Anterior cingulate cortex (tissue), 58 donors: ENCODE measurements at places on chromosomes 7 and 10.

- DNase-seq: no peak
These were observed 11.4 kb upstream of the OSBPL3 start for GRCh38 chr7:24991353-24991752.

DNA sequence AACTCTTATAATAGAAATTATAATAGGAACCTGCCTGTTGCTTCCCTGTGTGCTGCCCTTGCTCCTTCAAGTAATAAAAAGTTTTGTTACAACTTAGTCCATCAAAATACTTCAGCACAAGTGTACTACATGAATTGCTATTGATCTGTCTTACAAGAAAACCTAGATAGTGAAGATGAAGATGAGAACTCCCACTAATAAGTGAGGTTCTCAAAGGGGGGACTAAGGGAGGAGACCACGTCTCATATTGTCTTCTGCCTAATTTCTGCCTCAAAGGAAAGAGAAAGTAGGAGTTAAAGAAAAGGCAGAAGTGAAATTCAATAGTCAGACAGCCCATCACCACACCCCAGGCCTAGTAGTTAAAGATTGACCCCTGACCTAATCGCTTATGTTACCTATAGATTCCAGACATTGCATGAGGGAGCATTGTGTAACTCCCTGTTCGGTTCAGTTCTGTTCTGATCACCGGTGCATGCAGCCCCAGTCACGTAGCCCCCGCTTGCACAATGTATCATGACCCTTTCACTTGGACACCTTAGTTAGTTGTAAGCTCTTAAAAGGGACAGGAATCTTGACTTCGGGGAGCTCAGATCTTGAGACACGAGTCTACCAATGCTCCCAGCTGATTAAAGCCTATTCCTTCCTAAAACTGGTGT, 18.2 kb upstream of the CHST3 start:
- no peak for DNase-seq

- peak; percentile 9 for DNase-seq
These were observed 30.7 kb upstream of the ANTXRL start for GRCh38 chr10:46255801-46256747.

GRCh38 chr7:81013083-81013817, 94.4 kb upstream of the SEMA3C start:
- no peak for DNase-seq

GRCh38 chr10:12121673-12122072, 7.8 kb upstream of the SEC61A2 start:
- no peak for DNase-seq

DNA sequence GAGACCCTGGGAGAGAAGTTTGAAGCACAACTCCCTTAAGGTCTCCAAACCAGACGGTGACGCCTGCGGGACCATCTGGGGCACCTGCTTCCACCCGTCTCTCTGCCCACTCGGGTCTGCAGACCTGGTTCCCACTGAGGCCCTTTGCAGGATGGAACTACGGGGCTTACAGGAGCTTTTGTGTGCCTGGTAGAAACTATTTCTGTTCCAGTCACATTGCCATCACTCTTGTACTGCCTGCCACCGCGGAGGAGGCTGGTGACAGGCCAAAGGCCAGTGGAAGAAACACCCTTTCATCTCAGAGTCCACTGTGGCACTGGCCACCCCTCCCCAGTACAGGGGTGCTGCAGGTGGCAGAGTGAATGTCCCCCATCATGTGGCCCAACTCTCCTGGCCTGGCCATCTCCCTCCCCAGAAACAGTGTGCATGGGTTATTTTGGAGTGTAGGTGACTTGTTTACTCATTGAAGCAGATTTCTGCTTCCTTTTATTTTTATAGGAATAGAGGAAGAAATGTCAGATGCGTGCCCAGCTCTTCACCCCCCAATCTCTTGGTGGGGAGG, 10.8 kb downstream of the SERPINE1 start:
- DNase-seq: no peak

GRCh38 chr10:6493521-6494441, 86.3 kb downstream of the PRKCQ start:
- no peak for DNase-seq

DNA sequence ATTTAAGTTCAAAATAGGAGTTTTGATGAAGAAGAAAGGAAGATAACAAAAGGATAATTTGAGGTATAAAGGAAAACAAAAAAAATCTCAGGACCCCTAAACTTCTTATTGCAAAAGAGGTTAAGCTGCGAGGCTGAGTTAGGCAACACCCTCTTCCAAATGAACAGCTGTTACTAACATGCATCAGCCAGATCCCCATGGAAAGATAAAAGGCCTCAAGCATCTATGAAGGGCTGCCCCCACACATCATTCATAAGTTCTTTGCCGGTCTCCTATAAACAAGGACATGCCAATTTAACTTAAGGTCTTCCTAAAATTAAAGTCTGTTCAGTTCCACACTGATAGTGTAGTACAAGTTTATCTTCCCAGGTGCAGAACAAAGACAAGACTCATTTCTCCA, 75.8 kb upstream of the IMMP2L start:
- DNase-seq: no peak

DNA sequence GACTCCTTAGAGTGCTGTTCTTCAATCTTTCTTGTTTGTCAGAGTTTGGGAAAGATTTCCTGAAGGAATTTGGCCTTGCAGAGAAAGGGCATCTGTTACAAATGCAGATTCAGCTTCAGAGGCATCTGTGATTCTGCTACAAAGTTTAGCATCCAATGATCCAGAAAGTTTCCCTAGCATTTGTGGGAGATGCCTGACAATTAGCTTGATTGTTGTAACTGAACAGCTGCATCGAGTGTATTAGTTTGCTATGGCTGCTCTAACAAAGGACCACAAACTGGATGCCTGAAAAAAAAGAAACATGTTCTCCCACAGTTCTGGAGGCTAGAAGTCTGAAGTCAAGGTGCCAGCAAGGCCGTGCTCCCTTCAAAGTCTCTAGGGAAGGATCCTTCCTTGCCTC, 365.1 kb downstream of the GRID1 start:
- DNase-seq: no peak

- no peak for DNase-seq
These were observed 81.1 kb downstream of the NOC3L start for GRCh38 chr10:94281654-94282053.

DNA sequence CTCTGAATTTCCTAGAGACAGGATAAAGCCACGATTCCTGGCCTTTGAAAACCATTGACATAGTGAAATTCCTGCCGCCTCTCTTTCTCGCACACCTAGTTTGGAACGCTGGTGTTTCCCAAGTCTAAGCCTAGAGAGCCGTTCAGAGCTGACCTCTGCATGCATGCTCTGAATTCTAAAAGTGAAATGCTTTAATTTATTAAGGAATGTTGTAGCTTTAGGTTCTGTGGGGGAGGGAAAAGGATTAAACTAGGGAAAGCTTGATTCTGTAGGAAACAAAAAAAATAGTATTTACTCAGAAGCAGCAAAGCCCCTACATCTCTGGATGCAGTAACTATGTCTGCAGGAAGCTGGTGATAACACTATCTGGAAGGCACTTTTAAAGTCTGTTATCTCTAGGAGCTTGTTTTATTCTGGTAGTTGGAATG, 27.3 kb downstream of the PFKP start:
- DNase-seq: no peak

- no peak for DNase-seq
These were observed 135.9 kb downstream of the PCDH15 start for GRCh38 chr10:54665095-54665494.

- DNase-seq: no peak
These were observed 986 bp upstream of the PDGFA start for GRCh38 chr7:520503-521161.

GRCh38 chr7:4444106-4444505, 238.0 kb upstream of the FOXK1 start:
- DNase-seq: no peak

- no peak for DNase-seq
These were observed 6.2 kb downstream of the ABI1 start for GRCh38 chr10:26854524-26854923.

- no peak for DNase-seq
These were observed 129.2 kb upstream of the FEZF1 start for GRCh38 chr7:122433765-122434164.

DNA sequence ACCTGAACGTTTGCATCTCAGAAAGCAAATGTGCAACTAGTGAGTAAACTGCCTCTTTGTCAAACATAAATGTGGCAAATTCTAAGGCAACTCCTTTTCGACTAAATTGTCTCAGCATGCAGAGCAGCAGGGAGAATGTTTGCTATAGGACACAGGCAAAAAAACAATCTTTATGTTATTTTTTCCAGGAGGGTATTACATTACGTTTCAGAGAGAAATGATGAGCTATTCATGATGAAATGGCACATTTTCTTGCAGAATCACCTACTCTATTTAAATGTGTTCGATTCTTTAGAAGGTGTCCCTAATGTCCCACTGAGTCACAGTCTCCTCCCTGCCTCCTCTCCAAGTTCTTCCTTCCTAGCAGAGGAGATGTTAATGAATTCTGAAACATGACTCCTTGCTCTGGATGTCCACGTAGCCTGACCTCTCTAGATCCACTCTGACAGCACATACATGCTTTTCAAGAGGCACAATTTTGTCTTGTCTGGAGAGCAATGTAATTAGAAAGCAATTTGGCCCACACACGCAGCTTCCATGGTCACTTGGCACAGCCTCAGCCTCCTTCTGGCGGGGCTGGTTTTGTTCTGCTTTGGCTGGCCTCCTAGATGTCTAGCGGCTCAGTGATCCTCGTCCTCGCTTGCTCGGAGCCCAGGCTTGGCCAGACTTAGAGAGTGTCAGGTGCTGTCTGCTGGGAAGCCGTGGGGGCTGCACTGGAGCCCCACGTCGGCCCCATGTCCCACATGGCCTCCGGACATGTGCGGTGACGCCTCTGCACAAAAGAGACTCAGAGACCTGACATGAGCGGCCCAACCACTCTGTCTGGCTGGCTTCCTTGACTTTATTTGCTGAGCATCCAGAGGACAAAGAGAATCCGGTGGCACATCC, 125.7 kb upstream of the ZNF438 start:
- peak; percentile 38 for DNase-seq

DNA sequence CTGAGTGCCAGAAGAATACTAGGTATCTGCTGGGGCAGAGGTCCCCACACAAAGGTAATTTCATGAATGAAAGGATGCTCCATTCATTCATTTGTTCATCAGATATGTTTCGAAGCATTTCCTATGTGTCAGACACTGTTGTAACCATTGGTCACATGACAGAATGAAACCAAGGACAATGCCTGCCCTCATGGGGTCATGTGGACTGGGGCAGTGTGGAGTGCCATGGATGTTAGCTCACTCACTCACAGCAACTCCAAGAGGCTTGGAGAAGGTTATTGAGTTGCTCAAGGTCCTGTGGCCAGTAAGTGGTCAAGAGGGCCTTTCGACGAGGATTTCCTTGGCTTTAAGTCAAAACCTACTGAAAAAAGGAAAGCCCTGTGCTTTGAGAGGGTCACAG, 223.5 kb downstream of the ARHGAP12 start:
- no peak for DNase-seq

DNA sequence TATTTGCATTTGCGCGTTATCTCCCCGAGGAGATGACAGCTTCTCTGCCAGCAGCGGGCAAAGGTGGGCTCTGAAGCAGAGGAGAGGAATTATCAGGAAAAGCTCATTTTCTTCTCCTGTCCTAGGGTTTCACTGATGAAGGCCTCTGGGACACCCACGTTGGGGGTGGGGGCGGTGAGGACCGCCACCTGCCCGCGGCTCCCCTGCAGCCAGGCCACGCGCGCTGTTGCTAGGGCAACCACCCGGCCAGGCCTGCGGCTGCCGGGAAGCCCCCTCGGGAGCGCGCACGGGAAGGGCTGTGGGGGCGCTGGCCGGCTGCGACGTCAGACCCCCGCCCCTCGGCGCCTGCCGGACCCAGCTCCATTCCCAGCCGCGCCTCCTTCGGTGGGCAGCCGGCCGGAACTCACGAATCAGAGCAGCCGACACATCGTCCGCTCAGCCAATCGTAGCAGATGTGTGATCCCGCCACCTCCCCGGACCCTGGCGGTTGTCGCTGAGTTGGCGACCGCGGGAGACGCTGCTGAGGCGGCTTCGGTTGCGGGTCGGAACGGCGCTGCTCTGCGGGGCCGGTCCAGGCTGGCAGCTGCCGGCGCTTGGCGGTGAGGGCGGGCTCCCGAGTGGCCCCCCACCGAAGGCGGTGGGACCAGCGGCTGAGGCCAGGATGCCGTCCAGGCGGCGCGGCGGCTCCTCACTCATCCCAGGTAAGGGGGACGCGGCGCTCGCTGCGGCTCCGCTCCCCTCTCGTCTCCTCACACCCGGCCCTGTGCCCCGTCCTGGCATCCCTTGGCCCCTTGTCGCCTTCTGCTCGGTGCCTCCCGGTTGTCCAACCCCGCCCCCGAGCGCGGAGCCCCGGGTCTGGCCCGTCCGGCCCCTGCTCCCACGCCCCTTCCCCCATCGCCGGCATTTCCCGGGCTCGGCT, at the start of gene TPST1:
TPST1 (plus strand) TSS at position 513 of the 919 bp plus-strand sequence. CDS start 35,092 bp downstream, outside the sequence.
- peak; percentile 94 for DNase-seq

DNA sequence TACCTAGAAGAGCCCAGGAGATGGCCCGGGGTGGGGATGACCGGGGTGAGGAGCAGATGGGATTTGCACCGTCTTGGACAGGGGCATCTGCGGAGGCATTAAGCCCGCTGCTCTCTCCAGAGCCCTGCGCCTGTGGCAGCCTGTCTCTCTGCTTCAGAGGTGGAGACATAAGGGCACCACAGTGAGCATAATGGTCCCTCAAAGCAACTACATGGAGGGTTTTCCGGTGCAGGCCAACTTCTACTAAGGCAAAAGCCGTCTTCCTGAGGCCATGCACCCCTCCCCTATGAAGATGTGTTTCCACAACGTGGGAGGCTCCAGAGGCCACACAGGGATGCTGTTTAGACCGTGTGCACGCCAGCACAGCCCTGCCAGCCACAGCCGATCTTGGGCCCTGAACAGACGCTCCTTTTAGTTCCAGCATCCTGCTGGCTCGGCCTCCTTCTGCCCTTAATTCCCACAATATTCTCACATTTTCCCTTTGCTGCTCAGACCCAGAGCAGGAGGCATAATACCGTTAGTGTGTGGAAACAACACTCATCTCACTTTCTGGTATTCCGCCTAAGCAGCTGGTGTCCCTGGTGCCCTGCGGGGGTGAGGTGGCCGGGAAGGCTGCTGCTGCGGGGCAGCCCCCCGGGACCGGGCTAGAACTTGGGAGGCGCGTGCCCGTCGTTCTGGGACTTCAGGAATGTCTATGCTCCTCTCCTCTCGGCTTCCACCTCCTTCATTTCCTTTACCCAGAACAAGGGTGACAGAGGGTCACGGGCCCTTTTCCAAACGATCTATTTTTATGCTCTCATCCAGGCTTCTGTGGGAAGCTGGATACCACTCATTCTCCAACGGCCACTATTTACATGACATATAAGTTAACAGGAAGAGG, 266.9 kb downstream of the TNS3 start:
- peak; percentile 36 for DNase-seq

- no peak for DNase-seq
These were observed 553.8 kb downstream of the GRM8 start for GRCh38 chr7:126698909-126699308.

DNA sequence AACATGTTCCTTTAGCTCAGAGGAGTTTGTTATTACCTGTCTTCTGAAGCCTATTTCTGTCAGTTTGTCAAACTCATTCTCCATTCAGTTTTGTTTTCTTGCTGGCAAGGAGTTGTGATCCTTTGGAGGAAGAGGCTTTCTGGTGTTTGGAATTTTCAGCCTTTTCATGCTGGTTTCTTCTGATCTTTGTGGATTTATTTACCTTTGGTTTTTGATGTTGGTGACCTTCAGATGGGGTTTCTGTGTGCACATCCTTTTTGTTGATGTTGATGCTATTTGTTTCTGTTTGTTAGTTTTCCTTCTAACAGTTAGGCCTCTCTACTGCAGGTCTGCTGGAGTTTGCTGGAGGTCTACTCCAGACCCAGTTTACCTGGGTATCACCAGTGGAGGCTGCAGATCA, 118.6 kb downstream of the PPP1R9A start:
- DNase-seq: no peak

- DNase-seq: no peak
These were observed 13.7 kb downstream of the VIM start for GRCh38 chr10:17241611-17242333.

- DNase-seq: no peak
These were observed 524.5 kb downstream of the PARD3 start for GRCh38 chr10:34290412-34291081.
